ENCODE measurements at places on chromosomes 11 and 22. TPM values are rescaled to one million over a fixed set of nuclear protein-coding genes. Genes with fewer than 3 reads are reported as not detected.

GRCh38 chr11:65576232-65576866, 496 bp downstream of the EHBP1L1 start:
- no peak for DNase-seq

DNA sequence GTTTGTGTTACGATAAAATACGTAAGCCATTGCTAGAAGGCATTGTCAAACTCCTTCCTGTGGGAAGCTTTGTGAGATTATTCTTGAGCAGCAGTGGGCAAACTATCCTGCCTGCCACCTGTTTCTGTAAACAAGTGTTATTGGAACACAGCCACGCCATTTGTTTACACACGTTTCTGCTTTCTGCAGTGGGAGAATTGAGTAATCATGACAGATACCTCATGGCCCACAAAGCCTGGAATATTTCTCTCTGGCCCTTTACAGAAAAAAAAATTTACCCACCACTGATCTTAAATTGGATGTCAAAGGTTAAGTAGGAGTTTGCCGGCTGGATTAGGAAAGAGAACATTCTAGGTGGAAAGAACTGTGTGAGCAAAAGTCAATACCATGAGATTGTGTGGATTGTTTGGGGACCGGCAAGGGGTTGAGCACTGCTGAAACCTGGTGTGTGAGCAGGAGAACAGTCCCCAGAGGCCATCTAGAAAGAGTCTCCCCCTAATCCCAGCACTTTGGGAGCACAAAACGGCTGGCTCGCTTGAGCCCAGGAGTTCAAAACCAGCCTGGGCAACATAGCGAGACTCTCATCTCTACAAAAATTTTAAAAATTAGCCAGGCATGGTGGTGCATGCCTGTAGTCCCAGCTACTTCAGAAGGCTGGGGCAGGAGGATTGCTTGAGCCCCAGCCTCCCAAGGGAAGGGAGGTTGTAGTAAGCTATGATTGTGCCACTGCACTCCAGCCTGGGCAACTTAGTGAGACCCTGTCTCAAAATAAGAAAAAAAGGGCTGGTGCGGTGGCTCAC, 6.0 kb upstream of the PLA2G6 start:
- peak; percentile 71 for DNase-seq

DNA sequence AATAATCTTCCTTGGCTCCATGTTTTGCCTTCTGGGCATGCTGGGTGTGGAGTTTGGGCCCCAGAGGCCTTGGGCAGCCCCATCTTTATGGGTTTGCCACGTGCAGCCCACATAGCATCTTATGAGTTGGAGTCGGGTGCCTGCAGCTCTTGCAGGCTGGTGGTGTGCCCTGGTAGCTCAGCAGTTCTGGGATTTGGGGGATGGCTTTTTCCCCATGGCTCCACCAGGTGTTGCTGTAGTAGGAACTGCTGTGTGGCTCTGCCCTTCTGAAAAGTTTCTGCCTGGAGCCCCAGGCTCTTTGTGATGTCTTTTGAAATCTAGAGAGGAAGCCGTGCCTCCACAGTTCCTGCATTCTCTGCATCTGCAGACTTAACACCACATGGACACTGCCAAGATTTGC, 16.8 kb downstream of the EED start:
- DNase-seq: no peak

CASP1 gene
- 14.2 TPM for total RNA-seq
